Inflammatory macrophage (primary cell): ENCODE measurements at places on chromosomes 1 and 21.

- DNase-seq: no peak
Measured at GRCh38 chr1:229118477-229119061, 152.3 kb upstream of the RAB4A start.

DNA sequence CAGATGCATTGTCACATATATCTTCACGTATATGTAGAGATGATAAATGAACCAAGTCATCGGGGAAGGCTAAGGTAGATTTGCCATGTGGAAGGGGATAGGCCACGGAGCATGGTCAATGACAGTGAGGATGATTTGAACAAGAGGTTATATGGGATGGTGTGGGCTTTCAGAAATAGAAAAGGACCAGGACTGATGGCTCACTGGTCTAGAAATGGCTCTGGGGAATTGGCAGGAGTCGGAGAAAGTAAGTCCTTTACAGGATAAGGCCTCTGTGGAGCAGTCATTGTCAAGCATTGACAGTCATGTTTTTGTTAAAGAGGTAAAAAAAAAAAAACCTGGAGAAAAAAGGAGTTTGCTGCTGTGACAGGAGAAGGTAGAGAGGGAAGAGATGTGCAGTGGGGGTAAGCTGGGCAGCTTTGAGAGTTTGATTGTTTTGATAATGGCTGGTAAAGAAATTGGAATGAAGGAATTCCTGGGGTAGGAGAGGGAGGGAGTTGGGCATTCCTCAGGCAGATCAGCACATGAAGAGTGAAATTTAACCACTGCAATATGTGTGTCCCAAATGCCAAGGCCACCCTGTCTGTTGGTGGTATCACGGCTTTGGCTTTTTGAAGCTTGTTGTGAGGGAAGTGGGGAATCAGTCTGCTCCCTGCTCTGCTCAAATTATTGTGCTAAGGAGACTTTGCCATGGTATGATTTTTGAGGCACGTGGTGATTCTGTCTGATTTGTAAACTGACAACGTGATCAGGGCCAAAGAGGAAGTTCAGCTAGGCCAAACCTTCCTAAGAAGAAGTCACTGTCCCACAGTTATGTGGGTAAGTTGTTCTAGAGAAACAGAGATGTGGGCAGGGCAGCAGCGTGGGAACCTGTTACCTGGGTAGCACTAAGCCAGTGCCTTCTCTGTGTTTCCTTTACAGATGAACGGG, 26.0 kb downstream of the MACF1 start:
- peak; percentile 88 for DNase-seq

DNA sequence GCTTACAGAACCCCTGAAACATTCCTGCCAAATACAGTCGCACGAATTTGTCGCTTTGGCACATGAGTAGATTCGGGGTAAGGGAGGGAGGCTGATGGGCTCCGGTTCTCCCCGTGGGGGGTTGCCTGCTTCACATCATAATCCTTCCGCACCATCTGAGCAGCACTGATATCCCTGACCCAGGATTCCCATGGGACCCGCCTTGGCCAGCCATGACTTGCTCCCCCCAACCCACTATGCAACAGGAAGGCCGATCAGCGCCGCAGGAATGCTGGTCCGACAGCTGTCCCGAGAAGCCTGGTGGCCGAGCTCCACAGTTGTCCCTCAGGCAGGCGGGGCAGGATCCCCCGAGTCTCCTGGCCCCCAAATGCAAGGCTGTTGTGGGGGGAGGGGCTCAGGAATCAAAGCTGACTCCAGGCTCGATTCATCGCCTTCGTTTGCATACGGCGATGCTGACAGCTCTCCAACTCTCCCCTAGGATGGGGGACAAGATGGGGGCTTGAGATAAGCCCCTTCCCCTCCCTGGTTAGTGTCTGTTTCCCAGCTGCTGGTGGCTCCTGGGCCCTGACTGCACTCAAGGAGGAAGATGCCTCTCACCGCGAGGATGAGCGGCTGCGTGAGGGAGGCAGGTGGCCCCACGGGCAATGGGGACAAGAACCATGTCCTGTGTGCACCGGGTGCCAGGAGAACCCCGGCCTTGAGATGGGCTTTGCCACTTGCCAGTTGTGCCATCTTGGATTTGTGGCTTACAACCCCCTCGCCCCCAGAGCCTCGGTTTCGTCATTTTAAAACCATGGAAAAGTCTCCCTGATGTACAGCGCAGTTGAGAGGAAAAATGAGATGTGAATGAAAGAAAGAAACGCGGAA, 9.3 kb downstream of the DRAXIN start:
- no peak for DNase-seq

DNA sequence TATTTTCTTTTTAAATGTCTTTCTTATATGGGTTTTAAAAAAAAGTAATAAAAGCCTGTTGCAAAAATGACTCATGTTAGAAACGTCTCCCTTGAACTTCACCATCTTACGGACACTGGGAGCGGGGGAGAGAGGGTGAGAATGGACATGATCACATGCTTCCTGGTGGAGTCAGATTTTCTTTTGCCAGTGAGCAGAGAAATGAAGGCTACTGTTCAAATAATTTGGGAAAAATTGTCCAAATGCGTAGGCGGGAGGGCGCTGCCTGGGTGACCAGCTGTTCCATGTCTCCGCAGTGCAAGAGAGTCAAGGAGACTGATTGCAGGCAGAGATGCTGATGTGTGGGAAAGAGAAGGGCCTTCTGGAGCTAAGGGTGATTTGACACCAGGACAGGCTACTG, 23.1 kb downstream of the EIF2D start:
- DNase-seq: no peak

- DNase-seq: no peak
Measured at GRCh38 chr1:44655609-44656008, 18.7 kb downstream of the TMEM53 start.

DNA sequence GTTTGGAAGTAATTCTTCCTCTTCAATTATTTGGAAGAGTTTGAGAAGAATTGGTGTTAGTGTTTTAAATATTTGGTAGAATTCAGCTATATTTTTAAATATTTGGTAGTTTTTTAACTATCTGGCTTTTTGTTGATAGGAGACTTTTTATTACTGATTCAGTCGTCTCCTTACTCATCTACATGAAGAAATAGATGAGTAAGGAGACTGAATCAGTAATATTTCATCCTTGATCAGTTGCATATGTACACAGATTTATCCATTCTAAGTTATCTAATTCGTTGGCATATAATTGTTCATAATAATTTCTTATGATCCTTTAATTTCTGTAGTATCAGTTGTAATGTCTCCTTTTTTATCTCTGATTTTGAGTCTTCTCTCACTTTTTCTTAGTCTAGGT, 224.1 kb downstream of the GPR52 start:
- no peak for DNase-seq

DNA sequence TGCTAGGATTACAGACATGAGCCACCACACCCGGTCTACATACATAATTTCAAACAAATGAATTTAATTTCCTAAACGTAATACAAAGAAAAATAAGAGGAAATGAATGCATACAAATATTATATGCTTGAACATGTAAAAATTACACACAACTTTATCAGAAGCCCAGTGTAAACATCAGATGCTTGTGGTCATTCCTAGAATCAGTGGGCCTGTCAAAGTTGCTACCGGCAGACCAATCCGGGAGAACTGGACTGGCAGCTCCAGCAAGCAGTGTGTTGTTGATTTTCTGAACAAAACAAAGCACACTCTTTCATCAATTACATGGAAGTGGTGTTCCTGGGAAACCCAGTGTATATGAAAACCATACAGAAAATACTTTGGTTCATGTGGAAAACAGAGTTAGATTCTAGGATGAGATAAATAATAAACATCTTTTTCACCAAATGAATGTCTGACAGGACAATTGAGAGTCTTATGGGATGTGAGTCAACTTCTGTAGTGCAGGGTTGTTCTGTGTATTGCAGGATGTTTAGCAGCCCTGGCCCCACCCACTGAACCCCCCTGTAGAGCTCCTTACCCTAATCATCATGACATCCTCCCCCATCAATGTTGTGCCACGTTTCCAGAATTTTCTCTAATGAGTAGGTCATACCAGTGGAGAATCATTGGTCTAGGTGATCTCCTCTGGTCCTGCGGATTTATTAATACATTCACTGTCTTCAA, 33.8 kb downstream of the MFSD2A start:
- no peak for DNase-seq

DNA sequence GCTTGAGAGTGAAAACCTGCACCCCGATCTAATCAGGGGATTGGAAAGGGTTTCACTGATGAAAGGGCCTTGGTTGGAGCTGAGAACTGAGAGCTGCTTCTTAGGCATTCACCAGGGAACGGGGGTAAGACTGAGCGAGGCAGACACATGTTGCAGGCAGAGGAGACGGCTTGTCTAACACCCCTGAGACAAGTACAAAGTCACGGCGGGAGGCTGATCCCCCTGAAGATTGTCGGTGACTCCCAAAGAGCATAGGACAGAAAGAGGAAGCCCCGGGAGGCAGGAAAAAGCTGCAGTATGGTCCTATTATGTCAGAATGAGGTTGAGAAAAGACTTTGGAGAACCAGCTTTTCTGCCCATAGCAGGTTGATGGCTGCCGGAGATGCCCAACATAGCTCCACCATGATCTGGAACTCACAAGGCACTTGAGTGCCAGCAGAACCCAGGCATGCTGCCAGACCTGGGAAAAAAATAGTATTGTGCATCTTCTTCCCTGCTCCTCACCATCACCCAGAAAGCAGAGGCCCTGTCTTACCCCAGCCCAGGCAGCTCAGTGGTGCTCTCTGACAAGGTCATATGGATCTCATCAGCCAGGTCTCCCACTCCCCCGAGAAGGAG, 463.9 kb upstream of the PROX1 start:
- DNase-seq: no peak

DNA sequence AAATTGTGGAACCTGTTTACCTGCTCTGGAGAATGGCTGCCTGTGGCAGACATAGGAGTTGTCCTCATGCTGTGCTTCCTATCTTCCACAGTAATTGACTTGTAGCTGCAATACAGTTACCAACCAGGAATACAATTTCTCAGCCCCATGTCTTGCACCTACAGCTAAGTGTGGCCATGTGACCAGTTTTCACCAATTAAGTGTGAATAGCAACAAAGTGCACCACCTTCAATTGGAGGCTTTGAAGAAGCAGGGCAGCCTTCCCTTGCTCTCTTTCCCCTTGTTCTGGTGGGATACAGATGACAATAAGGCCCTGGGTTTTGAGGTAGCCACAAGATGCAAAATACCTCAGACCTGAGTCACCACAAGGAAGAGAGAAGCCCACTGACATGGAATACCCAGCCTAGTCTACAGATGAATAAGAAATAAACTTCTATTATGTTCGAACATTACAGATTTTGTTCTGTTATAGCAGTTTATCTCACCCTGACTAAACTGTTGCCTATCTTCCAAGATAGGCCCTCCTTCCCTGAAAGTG, 70.2 kb upstream of the S1PR1 start:
- DNase-seq: no peak

DNA sequence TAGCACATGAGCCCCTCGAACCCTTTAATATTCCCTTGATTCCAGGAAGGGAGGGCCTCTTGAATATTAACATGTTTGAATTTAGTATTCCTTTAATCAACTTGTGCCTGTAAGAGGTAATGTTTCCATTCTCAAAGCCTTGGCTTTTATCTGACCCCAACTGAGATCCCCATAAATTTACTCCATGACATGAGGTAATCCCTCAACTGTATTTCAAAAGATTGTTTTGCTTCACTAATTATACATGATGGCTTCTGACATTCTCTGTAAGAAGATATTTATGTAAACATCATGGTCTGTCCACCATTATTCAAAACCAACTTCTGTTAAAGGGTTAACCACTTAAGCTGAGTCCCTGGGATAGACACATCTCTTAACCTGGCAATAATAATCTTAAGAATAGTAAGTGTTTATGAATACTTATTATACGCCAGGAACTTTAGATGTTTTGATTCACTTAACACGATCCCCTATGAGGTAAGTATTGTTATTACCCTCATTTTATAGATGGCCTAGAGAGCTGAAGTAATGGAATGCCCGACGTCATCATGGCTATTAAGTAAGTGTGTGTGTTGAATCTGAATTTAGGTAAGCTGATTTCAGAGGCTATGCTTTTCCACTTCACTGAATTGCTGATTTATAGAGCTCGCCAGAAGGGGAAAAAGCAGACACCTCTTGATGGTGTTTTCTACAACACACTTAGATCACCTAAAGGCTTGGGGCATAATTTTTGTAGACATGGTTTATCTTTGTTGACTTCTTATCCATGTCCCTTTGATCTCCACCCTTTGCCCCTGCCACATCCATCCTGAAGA, 11.1 kb downstream of the KRTAP19-1 start:
- DNase-seq: no peak

- no peak for DNase-seq
Measured at GRCh38 chr21:45265721-45266517, 21.8 kb downstream of the POFUT2 start.

DNA sequence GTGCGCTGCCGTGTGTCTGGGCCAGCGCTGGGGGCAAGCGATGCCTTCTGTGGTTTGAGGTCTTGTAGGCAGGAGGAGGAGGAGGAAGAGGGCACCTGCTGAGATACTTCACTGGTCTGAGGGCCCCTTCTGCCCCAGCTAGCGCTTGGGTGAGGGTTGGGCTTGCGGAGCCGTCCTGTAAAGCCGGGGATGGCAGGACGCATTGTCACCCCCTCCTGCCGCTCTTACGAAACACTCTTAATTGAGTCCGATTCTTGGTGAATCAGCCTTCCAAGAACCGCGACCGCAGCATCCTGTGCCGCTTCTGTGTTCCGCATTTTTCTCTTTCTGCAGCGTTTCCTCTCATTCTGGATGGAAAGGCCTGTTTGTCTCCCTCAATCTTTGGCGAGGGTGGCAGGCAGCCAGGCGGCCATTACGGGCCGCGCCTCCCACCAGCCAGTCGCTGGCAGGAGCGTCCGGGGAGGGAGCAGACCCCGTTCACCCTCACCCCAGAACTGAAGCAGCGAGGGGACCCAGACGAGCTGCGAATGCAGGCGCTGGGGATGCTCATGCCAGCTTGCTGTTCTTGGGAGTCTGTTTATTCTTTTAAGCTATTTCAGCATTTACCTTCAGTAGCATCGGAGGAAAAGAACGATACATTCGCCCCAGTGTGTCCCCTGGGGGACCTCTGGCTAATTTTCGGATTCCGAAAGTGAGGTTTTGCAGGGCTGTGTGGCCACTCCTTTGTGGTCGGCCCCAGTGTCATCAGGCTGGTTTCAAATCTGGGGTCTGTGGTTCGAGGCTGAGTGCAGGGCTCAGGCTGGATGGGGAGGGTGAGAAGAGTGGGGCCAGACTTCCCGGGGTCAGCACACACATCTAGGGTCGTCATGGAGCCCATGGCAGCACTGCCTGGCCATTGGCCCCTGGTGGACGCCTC, 62.7 kb downstream of the SKI start:
- DNase-seq: peak; percentile 94

GRCh38 chr1:208825300-208825699, 581.1 kb upstream of the PLXNA2 start:
- DNase-seq: no peak

GRCh38 chr1:5514527-5515183, 477.6 kb downstream of the NPHP4 start:
- peak; percentile 47 for DNase-seq

DNA sequence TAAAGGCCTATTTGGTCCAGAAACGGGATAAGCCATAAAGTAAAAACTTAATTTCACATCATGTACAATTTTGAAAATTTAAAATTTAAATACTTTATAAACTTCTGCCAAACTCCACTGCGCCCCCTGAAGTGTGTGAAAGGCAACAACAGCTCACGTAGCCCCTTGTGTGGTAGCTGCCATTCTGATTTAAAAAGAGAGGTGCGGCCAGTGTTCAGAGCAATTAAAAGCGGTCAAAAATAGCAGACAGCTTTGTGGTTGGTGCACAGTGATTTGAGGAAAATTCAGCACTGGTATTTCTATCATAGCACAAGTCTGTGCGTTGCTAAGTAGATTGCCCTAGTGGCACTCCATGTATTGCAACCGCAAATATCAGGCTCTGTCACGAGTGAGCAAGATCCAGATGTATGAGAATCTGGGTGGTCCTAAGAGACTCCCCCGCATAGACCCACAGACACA, 122.5 kb downstream of the ATG4C start:
- DNase-seq: no peak

- no peak for DNase-seq
Measured at GRCh38 chr1:148264374-148265276, 112.5 kb upstream of the NBPF11 start.
